ENCODE measurements at places on chromosomes 1 and 21. TPM values are rescaled to one million over a fixed set of nuclear protein-coding genes. Genes with fewer than 3 reads are reported as not detected.

The FMO3 gene
- total RNA-seq = 1.0 TPM

The SLC25A34 gene
- total RNA-seq = 2.5 TPM

The SMG7 gene
- 52.7 TPM for total RNA-seq

The DPT gene
- total RNA-seq = not detected

DNA sequence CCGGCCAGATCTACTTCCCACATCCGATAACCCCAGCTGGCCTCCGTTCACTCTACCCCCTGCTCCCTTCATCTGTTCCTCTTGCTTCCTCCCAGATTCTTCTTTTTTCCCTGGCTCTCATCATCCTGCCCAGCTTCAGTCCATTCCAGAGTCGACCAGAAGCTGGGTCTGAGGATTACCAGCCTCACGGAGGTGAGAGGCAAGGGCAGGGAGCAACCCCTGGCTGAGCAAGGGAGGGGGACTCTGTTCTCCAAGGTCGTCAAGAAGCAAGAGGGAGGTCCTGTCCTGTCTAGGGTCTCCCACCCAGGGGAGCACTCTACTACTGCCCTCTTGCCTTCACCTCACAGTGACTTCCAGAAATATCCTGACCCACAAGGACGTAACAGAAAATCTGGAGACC is 3.9 kb downstream of the JTB start:
- H3K27me3 ChIP-seq = no peaks in the 10 kb centered on the region
- peaks cover 39% of the 10 kb centered on the region for H3K36me3 ChIP-seq
- DNase-seq = peak; percentile 59
- H3K27ac ChIP-seq = no peak overlapping the region
- H3K4me3 ChIP-seq = no peak overlapping the region
- H3K4me1 ChIP-seq = peaks cover 31% of the 10 kb centered on the region

DNA sequence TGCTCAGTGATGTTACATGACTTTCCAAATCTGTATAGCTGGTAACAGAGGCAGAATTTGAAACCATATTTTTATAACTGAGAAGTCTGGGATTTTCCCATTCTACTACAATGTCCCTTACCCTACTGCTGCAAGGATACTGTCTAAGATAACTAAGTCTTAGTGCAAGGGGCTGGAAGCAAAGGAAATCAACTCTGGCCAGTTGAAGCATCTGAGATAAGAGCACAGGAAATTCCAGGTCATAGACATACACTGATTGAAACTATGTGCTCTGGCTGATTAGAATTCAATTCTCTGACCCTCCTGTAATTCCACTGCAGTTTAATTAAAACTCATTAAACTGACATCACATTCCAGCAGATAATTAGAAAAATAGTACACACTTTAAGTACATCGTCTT is 267.7 kb upstream of the C1orf87 start:
- H3K27me3 ChIP-seq = no peaks in the 10 kb centered on the region
- H3K4me1 ChIP-seq = peaks cover 2% of the 10 kb centered on the region
- no peak overlapping the region for H3K4me3 ChIP-seq
- H3K36me3 ChIP-seq = no peaks in the 10 kb centered on the region
- no peak for DNase-seq

GRCh38 chr1:48610628-48611542 is 138.9 kb upstream of the SPATA6 start:
- no peaks in the 10 kb centered on the region for H3K36me3 ChIP-seq
- H3K27ac ChIP-seq = peak overlapping the region; percentile 46
- no peaks in the 10 kb centered on the region for H3K27me3 ChIP-seq
- no peak for DNase-seq

GRCh38 chr1:153616144-153616916 is at the start of gene S100A14:
Gene S100A14, minus strand, starts transcription at chr1:153616325. Its CDS starts 467 bp downstream, at chr1:153615858.
- no peaks in the 10 kb centered on the region for H3K36me3 ChIP-seq
- no peaks in the 10 kb centered on the region for H3K27me3 ChIP-seq
- H3K27ac ChIP-seq = peak within 1 kb of the TSS; percentile 90
- no peak within 1 kb of the TSS for H3K4me3 ChIP-seq
- DNase-seq = peak; percentile 70

DNA sequence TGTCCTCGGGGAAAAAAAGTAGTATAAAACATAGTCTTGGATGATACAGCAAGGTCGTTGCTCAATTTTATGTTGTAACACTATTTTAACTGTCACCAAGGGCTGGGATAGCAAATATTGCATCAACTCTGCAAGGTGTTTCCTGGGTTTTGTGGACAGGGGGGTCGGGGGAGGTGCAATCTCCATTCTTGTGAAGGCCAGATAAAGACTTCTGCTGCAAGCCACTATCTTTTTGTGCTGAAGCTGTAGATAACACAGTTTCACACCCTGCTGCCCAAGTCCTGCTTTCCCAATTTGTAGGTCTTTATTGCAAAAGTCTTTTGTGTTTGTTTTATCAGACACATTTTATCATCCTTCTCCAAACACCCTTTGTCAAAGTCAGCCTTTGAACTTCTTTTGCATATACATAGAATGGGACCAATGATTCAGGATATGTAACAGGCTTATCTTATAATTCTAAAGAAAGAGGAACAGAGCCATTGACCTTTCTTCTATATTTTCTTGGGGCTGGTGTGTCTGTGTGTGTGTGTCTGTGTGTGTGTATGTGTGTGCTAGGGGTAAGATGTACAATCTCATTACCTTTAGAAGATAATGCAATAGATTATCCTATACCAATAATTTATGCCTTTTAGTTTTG is 140.6 kb downstream of the RUNX1 start:
- H3K36me3 ChIP-seq = no peaks in the 10 kb centered on the region
- no peak overlapping the region for H3K27ac ChIP-seq
- H3K27me3 ChIP-seq = no peaks in the 10 kb centered on the region
- H3K4me3 ChIP-seq = no peak overlapping the region
- H3K4me1 ChIP-seq = peaks cover 64% of the 10 kb centered on the region

- no peak for DNase-seq
- no peaks in the 10 kb centered on the region for H3K27me3 ChIP-seq
- peak overlapping the region; percentile 71 for H3K4me3 ChIP-seq
- H3K4me1 ChIP-seq = peaks cover 23% of the 10 kb centered on the region
Observed at GRCh38 chr1:45340816-45341466, 701 bp upstream of the MUTYH start.

DNA sequence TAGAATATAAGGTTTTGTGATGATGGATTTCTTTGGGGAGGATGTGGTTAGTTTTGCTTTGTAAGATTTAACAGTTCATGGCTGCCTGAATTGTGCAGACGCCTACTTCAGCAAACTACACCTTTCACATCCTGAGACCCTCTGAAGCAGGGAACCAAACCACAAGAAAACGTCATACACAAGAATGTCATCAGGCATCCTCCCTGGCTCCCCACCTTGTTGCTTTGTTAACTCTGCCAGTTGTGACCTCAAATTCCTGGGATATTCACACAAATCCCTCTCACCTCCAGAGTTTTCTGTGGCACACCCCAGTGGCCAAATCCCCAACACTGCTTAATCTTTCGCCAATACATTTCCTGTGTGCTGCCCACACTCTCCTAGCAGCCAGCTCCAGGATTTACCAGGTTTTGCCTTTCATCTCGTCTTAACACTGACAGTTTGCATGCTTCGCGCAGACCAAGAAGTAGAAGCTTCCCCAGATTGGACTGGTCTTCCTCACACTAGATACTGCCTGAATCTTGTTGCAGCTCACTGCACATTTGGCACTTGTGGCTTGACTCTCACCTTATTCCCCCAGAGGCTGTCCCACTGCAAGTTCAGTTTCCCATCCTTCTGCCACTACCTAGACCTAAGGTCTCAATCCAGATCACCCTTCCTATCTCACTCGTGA is 51.1 kb upstream of the CTTNBP2NL start:
- no peaks in the 10 kb centered on the region for H3K27me3 ChIP-seq
- H3K27ac ChIP-seq = no peak overlapping the region
- DNase-seq = peak; percentile 34
- H3K36me3 ChIP-seq = no peaks in the 10 kb centered on the region
- peaks cover 12% of the 10 kb centered on the region for H3K4me1 ChIP-seq

- H3K36me3 ChIP-seq = peaks cover 30% of the 10 kb centered on the region
- DNase-seq = peak; percentile 75
- H3K27me3 ChIP-seq = no peaks in the 10 kb centered on the region
- H3K4me1 ChIP-seq = peaks cover 74% of the 10 kb centered on the region
- peak overlapping the region; percentile 82 for H3K27ac ChIP-seq
Observed at GRCh38 chr1:9244501-9245229, 10.1 kb downstream of the H6PD start.

GRCh38 chr1:25650289-25650576 is 33.6 kb downstream of the MAN1C1 start:
- peaks cover 58% of the 10 kb centered on the region for H3K4me1 ChIP-seq
- H3K27me3 ChIP-seq = no peaks in the 10 kb centered on the region
- H3K36me3 ChIP-seq = no peaks in the 10 kb centered on the region
- DNase-seq = no peak

GRCh38 chr1:162335126-162335525 is 41.5 kb downstream of the SPATA46 start:
- H3K4me1 ChIP-seq = no peaks in the 10 kb centered on the region
- H3K27me3 ChIP-seq = no peaks in the 10 kb centered on the region

DNA sequence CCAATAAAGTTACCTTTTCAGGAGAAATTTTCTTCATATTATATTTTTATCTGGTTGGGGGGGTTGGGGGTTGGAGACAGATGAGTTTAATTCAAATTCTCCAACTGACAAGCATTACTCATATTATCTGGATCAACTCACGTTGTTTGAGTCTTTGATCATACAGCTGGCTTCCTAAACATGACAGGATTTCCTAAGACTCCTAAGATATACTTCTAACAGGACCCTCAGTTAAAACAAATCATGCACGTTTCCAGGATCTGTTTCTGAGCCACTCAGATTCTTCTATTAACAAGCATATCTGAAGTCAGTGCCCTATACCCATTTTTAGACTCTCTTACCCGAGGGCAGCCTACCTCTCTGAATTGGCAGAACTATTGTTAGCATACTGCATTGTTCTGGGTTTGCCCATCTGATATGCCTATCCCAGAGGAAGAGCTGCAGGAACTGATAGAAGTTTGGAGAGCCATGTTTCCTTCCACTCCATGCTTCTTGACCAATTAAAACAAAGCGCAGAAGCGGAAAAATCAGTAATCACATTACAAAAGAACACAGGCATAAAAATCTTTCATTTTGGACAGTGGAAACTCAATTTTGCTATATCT is 653.9 kb downstream of the LTN1 start:
- no peak overlapping the region for H3K4me3 ChIP-seq
- H3K27me3 ChIP-seq = no peaks in the 10 kb centered on the region
- no peak for DNase-seq
- H3K4me1 ChIP-seq = peaks cover 15% of the 10 kb centered on the region

Data from spleen (tissue), 13 donors.